ENCODE measurements at places on chromosomes 3 and 15.

- no peak for DNase-seq
Measured at GRCh38 chr3:5220667-5221431, 33.3 kb downstream of the EDEM1 start.

DNA sequence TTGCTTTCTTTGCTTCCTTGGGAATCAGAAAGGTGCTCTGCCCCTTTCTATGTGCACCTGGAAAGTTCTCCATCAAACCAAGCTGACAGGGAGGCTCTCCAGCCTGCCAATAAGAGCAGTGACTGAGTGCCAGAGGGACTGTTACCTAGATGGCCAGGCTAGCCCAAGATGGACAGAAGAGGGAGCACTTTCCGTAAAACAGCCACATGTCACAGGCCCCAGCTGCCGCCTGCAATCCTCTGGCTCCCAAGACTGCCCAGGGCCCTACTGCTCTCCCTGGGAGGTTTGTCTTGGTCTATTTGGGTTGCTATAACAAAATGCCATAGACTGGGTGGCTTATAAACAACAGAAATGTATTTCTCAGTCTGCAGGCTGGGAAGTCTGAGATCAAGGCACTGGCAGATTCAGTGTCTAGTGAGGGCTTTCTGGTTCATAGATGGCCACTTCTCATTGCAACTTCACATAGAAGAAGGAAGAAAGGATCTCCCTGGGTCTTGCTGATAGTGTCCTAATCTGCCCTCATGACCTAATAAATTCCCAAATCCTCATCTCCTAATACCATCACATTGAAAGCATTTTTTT, 72.3 kb downstream of the TAMM41 start:
- DNase-seq: peak; percentile 50

DNA sequence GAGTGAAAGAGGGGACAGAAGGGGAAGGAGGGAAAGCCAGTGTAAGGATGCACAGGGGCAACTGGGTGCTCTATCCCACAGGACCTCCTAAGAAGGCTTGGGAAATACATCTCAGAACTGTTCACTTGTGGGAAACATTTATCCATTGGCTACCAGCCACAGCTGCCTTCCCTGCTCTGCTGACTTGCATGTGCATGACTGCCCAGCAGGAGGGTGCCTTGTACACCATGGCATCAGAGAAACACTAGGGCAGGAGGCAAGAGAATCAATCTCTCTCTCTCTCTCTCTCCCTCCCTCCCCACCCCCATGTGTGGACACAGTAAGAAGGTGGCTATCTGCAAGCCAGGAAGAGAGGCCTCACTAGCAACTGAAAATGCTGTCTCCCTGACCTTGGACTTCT, 62.9 kb upstream of the ZBTB38 start:
- peak; percentile 54 for DNase-seq

DNA sequence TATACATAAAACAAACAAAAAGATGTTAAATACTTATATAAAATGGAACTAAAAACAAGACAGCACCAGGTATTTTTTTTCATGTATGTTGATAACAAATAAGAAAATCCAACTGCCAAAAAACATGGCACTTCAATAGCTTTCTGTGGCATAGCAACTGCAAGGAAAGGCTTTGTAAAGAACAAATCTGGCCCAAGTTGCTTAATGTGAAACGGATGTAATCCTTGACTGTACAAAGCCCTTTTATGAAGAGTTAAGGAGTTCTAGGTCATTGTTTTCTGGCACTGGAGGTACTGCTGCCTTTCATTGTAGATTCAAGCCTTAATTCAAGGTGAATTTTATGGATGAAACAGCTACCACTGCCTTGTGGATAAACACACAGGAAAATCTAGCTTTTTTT, 68.8 kb upstream of the SLC12A8 start:
- no peak for DNase-seq

GRCh38 chr3:3699816-3700633, 99.2 kb upstream of the LRRN1 start:
- DNase-seq: no peak

GRCh38 chr15:94965593-94965992, 734.2 kb downstream of the MCTP2 start:
- no peak for DNase-seq

DNA sequence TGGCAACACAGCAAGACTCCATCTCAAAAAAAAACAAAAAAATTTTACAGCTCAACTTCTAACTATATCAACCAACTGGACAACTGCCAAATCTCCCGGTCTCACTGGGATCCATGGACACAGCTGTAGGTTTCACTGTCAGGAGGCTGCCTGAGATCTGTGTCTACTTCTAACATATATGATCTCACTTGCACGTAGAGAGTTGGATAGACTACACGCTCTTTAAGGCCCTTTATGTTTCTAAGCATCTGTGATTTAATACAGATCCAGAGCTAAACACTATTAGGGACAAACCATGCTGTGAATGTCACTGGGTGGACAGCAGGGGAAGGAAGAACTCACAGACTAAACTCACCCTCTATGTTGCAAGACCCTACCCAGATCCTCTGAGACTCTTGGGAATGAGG, 13.0 kb upstream of the APOD start:
- no peak for DNase-seq

DNA sequence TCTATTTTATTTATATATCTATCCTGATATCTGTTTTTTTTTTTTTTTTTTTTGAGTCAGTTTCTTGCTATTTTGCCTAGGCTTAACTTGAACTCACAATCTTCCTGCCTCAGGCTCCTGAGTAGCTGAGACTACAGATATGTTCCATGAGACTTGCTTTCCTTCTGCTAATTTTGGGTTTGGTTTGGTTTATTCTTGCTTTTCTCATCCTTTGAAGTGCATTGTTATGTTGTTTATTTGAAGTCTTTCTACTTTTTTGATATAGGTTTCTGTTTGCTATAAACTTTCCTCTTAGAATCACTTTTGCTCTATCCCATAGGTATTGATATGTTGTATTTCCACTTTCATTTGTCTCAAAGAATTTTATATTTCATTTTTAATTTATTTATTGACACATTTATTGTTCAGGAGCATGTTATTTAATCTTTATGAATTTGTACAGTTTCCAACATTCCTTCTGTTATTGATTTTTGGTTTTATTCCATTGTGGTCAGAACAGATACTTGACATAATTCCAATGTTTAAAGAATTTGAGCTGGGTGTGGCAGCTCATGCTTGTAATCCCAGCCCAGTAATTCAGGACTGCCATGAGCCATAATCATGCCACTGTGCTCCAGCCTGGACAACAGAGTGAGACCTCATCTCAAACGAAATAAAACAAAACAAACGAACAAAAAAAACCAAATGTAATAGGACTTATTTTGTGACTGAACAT, 62.3 kb upstream of the PLSCR4 start:
- DNase-seq: peak; percentile 59

DNA sequence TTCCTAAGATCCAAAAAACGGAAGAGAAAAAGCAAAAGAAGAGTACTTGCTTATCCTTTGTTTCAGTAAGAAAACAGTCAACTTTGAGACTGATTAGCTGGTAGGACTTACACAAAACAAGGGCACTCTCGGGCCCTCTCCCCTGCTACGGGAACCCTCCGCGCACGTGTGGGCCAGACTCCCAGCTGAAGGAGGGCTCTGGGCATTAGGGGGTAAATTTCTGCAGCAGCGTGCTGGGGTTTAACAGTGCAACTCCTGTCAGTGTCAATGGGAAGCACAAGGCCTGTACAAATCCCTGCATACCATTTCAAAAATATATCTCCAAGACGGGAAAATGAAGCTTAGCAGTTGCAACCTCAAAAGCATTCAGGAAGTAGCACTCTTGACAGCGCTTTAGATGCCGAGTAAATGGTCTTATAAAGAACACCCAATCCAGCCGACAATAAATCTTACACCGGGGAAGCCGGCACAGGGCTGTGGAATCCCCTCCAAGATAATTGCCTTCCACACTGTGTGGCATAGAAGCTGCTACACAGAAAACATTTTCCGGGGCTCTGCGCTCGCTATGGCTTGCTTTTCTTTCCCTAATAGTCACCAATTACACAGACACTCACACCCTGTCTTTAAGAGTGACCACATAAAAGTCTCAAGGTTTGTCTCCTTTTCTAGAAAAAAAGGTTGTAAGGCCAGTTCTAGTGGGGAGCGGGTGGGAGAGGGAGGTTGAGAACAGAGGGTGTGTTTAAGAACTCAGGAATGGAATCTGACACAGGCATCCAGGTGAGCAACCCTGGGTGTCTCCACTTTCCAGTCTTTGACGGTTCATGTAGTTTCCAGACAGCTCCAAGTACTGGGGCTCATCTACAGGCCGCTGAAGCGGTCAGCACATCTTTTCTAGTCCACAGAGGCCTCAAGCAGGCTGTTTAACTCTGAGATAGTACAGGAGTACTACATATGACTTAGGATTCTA, 512.7 kb downstream of the FOXP1 start:
- no peak for DNase-seq

DNA sequence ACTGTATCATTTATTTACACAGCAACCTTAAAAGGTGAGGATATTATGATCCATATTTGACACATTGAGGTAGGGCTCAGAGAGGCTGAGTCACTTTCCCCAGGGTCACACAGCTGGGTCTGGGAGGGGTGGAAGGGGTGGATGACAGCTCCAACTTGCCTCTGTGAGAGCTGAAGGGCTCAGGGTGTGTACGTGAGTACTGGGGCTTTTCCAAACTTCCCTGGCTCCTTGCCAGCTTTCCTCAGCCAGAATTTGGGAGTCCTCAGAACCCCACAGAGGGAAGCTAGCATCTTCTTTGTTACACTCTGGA, 58.3 kb upstream of the SLC6A11 start:
- no peak for DNase-seq

GRCh38 chr3:53705024-53705745, 141.0 kb downstream of the CHDH start:
- DNase-seq: no peak

DNA sequence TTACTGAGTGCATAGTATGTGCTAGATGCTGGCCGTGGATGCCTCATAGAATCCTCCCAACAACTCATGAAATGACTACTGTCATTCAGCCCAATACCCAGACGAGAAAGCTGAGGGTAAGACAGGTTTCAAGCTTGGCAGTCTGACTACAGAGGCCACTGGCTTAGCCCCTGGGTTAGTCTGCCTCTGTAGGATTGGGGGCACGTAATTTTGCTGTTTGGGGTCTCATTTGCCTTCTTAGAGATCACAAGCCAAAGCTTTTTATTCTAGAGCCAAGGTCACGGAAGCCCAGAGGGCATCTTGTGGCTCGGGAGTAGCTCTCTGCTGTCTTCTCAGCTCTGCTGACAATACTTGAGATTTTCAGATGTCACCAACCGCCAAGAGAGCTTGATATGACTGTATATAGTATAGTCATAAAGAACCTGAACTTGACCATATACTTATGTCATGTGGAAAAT, 1.0 kb upstream of the CCR5 start:
- no peak for DNase-seq

- DNase-seq: no peak
Measured at GRCh38 chr3:48119505-48120193, 68.6 kb downstream of the CDC25A start.

GRCh38 chr3:108099244-108099643, 8.4 kb upstream of the CD47 start:
- no peak for DNase-seq

DNA sequence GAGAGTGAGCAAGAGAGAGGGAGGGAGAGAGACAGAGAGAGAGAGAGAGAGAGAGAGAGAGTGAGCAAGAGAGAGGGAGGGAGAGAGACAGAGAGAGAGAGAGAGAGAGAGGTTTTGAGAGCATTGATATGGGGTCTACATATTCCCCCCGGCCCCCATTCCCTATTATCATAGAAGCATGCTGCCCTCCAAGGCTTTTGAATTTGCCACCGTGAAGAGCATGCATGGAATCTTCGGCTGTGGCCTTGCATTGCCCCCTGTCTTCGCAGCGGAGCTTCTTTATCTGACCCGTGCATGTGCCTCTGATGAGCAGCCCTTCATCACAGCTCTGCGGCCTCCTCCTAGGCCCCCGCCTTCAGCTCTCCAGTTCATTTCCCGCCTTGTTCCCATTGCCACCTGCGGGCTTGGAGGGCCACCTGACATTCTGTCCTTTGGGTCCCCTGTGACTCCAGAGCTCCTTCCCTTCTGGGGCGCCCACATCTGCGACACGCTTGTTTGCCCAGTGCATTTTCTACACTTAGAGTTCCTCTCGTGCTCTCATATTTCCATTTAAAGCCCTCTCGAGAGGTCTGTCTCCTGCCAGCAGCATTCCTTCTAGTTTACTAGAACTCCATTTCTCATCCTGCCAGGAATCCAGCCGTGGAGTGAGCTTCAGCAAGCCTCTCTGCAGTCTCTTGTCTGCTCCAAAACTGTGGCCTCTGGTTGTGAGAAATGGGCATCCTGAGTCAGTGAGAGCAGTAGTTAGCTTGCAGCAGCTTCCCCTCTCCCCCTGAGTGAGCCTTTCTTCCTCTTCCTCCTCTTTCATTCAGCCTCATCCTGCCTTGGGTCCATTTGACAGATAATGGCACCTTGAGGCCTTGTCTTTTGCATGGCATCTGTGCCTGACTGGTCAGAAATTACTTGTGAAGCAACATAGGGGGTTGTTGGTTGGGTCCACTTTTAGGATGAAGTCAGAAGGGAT, 25.3 kb downstream of the LPP start:
- DNase-seq: peak; percentile 86

DNA sequence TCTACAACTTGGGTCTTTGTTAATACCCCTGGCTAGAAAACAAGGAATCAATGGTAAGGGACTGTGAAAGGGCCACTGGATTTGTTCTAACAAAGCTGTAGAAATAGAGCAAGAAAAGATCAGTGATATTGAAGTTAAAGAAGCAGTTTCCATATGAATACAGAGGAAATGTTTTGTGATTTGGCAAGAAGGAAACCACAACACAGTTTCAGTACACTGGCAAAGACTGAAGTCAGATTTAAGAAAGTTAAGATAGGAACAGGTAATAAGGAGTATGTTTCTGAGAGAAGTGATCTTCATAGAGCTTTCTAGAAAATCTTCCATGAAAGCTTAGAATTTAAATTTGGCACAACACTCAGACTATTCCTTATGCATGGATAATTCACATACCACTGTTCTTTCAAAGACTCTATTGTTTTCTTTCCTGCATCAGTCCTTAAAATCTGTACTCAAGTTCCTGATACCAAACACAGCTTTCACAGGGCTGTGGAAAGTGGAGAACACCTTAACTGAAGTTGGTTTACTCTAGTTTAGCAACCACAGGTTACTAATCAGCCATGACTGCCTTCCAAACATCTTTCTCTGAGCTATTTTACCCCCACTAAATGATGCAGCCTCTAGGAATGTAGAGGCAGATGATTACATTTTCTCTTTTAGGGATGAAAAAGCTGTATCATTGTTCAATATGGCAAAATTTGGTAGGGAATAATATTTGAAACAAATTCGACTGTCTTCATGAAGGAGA, 32.4 kb upstream of the ALCAM start:
- peak; percentile 61 for DNase-seq

DNA sequence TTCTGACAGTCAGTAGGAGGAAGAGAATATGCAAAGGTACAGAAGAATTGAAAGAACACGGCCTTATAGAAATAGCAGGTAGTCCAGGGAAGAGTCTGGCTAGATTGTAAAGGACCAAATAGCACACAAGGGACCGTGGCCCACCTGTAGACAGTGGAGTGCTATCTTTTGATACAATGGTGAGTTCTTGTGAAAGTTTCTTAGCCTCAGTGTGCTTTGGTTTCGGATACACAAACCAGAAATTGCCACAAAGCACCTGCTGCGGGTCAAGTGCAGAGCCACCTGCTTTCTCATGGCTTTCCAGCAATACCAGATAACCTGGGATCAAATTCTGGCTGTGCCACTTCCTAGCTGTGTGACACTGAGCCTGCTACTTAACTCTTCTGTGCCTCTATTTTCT, 36.6 kb upstream of the TUBGCP5 start:
- no peak for DNase-seq

Measured in fibroblast of skin of back (primary cell).